Pons (tissue), 1 donor: ENCODE measurements at places on chromosomes 5 and 9.

GRCh38 chr5:170896779-170897178 lies 35.0 kb downstream of the RANBP17 start:
- DNase-seq, result peak; percentile 69

DNA sequence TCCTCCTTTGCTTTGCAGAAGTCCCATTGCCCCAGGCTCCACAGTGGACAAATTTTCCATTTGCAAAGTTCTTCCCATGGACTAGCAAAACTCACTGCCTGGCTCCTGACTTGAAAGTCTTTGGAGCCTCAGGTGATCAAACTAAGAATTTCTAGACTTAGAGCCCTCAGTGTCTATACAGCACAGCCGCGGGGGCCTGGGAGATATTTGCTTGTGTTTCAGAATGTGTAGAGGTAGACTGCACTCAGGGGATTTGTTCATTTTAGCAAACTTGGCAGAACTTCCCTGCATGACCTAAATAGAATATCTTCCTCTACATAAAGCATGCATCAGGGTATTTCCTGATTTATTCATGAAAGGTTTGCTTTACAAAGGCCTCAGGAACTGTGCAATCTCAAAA lies 384.2 kb upstream of the ZNF462 start:
- no peak for DNase-seq

GRCh38 chr5:90601468-90601867 lies 42.9 kb downstream of the ADGRV1 start:
- no peak for DNase-seq

DNA sequence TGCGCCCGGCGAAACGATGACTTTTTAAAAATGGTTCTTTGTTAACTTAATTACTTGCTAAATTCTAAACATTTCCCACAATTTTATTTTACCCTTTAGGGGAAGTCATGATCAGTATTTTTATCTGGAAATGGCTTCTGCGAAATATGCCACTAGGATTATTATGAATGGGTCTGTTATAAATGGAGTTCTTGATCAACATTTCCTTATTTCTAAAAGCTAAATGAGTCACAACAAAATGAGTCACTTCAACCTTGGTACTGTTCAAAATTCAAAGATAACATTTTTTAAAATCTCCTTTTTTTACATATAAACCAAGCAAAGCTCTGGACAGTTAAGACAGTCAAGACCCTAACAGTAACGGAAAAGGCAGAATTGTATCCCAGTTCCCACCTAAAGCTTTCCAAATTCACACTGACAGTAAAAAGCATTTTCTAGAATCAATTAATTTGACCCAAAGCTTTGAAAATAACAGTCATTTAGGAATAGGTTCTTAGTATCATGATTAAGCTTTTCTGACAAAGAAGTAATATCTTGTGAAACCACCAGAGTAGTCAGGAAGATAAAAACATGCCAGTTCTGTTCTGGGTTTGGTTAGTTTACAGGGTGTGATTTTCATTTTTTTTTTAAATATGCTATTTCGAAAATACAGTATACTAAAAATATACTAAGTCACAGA lies 81.7 kb downstream of the LHFPL2 start:
- no peak for DNase-seq

DNA sequence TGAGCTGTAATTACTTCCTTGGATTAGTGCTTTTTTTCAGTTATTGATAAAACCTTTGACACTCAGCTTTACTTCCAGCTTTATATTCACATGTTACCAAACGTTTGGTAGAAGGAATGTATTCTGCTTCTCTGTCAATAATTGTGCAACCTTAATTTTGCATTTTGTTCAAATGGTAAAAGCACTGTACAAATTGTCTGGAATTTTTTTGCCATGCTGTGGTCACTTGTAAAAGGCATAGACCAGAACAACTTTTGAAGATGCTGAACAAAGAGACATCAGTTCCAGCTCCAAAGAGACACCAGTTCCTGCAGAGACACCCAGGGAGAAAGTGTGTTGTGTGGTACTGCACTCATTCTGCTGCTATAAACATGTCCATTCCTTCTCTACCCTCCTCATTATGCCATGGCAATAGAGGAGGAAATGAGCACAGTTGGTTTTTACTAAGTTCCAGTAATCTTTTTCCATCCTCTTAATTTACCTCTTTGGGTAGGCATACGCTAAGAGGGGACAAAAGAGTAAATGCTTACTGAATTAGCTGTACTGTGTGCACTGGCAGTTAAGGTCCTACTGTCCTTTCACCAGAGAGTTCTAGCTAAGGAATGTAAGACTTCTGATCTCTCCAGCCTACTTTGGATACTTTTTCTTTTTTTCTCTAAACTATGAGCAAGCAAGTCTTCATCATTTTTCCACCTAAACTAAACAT lies 387.4 kb downstream of the FGF10 start:
- no peak for DNase-seq

DNA sequence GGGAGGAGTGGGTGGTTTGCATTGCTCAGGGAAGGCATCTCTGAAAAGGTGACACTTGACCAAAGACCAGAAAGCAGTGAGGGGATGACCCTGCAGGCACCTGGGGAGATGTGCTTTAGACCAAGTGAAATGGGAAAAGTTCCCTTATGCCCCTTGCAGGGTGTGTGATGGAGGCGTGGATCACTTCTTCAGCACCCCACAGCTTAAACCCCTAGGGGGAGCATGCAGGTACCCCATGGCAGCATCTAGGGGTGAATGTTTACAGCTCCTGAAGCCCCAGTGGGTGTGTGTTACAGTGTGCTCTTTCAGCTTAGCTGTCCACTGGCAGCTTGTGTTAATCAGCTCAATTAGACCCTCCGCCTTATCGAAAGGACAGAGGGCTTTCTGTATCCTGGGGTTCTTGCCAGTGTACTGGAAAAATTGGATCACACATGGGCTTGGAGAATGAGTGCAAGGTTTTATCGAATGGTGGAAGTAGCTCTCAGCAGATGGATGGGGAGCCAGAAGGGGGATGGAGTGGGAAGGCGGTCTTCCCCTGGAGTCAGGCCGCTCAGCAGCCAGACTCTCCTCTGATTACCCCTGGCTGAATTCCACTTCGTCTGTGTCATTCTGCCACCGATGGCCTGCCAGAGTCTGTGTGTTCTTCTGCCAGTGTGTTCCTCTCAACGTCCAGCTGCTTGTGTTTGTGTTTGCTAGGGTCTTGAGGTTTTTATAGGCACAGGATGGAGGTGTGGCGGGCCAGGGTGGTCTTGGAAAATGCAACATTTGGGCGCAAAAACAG lies 6.3 kb downstream of the BHMT2 start:
- DNase-seq, result no peak

GRCh38 chr5:73272351-73272750 lies 99.4 kb downstream of the TMEM174 start:
- no peak for DNase-seq

DNA sequence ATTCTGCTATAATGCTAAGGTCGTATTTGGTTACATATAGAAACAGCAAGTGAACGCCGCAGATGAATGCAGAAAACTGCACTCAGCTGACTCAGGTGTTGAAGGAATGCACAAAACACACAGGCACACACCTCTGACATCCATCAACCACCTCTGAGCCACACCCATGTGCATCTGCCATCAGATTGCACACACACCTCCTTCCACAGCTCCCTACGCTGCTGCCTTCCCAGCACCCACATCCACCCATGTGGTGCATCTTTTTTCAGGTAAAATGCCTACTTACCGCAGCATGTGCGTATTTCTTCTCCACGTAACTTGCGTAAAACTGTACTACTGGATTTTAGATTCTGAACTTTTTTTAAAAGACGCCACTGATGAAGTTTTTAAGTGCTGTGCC lies 7.1 kb downstream of the STK10 start:
- DNase-seq, result no peak

- DNase-seq, result no peak
These were observed 8.0 kb downstream of the VDAC1 start for GRCh38 chr5:133996683-133997252.

- no peak for DNase-seq
These were observed 31.5 kb downstream of the SLC6A3 start for GRCh38 chr5:1413611-1414241.

DNA sequence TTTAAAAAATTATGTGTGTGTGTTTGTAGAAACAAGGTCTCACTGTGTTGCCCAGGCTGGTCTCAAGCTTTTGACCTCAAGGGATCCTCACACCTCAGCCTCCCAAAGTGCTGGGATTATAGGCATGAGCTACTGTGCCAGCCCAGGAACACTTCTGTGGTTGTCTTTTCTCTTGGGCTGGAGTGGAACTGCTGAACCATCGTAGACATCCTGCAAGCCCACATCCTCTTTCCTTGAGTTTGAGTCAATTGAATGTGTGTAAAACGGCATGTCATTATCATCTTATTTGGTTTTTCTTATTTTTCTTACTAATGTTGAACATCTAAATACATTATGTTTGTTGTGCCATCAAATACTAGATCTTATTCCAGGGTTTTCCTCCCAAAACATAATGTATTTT lies 40.0 kb downstream of the EHMT1 start:
- DNase-seq, result no peak

GRCh38 chr9:110255034-110255462 lies 1.3 kb downstream of the TXN start:
- no peak for DNase-seq

DNA sequence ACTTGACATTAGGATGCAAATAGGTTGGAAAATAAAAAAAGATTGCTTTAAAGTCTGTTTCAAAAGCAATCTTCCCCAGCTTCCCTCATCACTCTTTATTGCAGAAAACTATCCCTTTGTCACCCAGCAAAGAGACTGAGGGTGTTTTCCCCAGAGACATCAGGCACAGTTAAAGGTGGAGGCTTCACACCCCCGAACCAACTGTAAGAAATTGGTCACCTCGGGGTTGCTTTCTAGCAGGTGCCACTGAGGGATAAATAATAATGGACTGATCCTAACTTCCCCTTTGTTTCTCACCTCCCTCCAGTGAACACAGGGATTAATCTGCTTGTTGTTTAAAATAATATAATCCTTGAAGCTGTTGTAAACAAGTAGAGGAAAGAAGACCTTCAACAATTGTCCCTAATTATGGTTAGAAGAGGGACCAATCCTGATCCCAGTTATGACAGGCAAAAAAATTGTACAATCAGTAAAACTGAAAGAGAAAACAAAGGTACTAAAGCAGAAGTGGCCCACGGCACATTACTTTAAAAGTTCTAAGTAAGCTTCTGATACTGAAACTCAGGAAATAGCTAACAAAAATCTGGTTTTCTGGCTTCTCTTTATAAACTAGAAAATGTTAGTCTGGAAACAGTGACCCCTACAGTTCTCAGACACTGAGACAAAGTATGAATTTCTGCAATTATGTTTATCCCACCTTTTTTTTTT lies 6.6 kb upstream of the PCSK1 start:
- no peak for DNase-seq

DNA sequence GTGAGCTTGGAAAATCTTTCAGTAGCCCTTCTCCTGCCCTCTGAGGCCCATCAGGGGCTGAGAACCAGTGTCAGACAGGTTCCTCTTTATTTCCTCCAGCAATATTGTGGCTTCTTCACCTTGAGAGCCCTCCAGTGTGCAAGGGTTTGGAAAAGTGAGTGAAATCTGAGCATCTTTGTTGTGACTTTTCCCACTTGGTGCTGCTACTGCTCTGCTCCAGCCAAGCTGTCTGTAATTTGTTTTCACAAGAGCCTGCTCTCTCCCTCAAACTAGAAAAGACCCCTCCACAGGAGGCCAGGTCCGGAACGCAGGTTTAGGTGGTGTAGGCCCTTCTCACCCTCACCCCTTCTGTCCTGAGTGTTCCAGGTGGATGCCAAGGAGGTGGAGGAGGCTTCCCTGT lies 57.4 kb upstream of the SPRY4 start:
- no peak for DNase-seq

GRCh38 chr9:121798941-121799340 lies 147.5 kb downstream of the DAB2IP start:
- DNase-seq, result no peak

GRCh38 chr5:82197550-82197949 lies 80.6 kb downstream of the RPS23 start:
- no peak for DNase-seq

DNA sequence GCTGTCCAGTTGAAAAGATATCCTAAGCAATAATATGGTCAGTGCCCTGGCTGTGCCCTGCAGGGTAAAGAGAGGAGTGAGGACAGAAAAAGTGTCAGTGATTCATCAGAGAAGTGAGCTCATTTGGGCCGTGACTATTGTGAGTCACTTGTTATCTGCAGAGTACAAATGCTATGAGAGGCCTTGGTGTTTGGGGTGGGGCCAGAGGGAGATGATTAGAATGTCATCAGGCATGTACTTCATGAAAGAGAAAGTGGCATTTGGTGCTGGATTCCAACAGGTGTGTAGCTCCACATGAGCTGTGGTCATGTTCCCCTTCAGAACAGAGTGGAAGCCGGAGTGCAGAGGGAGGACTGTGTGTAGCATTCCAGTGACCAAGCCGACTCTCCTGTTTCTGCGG lies 174.1 kb downstream of the KDM4C start:
- no peak for DNase-seq

DNA sequence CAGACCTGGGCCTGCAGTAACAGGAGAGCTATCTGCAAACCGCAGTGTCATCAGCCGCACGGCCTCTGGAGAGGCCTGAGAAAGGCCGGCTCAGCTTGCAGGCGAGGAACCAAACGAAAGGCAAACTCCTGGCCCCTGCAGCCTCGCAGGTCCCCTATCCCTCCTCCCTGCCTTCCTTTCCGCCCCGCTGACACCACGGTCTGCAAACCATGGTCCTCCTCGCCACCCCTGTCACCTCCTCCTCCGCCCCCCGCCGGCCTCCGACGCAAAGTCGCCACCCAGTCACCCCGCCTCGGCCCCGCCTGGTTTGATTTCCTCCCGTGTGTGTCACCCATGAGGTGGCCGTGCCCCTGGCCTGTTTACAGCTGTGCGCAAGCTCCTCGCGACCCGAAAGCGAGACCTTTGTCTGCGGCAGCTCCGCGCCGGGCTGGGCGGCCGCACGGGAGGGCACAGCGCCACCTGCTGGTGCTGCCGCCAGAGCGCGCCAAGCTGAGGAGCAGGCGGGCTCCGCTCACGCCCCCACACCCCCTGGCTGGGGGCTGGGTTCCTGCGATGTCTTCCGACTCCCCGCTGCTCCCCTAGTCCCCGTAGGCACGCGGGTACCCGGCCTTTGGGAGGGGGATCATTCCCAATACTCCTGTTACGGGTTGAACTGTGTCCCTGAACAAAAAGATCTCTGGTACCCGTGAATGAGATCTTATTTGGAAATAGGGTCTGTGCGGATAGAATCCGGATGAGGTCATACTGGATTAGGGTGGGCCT lies 19.4 kb downstream of the GBGT1 start:
- DNase-seq, result no peak

DNA sequence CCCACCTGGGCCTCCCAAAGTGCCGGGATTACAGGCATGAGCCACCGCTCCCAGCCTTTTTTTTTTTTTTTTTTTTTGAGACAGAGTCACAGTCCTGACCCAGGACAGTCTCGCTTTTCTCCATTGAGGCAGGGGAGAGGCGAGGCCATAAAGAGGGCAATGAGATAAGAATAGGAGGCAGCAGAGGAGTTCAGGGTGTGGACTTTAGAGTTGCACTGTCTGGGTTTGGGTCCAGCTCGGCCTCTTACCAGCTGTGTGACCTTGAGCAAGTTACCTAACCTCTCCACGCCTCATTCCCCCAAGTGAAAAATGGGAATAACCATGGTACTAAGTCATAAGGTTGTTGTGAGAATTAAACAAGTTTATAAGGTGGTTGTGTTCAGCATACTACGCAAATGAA lies 24.6 kb upstream of the ANKH start:
- no peak for DNase-seq
